Activated CD8-positive, alpha-beta memory T cell treated with anti-CD3 and anti-CD28 coated beads, Interleukin-2, amount 50 U/mL, for 4 hours (primary cell): ENCODE measurements at places on chromosomes 6 and 20.

- no peak for DNase-seq
These were observed 132.1 kb downstream of the JPH2 start for GRCh38 chr20:44054849-44055248.

- DNase-seq = no peak
These were observed 77.6 kb upstream of the FYN start for GRCh38 chr6:111950661-111951496.

DNA sequence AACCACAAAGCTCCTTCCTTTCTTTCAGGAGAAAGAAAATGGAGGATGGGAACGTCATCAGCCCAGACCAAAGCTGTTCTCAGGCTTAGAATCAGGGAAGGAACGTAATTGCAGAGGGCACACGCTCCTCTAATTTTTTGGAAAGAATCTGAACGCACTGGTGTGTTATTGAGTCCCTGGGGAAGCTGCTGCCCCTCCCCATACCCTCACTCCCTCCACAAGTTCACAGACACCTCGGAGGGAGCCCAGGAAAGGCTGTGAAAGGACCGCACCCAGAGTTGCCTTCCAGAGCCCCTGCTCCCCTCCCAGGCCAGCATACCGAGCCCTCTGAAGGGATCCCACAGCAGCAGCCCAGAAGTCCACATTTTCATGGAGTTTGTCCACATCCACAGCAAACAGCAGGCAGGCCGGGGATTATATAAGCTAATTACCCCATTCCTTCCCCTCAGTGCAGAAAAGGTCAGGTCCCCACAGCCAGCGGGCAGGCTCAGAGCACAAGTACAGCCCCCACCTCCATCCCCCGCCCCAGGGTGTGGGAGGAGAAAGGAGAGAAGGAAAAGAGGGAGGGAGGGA, 53.7 kb downstream of the ANKRD60 start:
- DNase-seq = no peak

DNA sequence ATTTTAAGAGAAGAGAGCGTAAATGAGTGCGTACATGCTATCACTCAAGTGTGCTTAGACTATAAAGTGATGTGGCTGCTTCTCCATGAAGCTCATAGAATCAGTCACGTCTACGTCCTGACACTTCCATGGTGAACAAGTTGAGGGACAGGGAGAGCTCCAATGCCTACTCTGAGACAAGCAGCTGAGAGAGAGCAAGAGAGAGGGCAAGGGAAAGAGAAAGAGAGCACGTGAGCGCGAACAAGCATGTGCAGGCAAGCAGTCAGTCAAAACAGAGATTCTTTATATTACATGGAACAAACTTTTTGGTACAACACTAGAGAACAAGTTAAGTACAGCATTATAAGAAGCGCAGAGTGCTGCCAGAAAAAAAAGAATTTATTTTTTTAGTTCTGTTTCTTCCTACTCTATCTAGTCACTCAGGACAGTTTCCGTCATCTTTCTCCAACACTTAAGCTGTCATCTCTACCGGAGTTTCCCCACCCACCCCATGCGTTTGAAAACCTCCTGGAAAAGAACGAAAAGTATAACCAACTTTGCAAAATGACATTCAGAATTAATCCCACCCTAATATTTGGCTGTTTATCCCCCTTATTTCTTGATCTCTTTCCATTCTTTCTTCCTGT, 61.8 kb downstream of the EPB41L2 start:
- DNase-seq = no peak

DNA sequence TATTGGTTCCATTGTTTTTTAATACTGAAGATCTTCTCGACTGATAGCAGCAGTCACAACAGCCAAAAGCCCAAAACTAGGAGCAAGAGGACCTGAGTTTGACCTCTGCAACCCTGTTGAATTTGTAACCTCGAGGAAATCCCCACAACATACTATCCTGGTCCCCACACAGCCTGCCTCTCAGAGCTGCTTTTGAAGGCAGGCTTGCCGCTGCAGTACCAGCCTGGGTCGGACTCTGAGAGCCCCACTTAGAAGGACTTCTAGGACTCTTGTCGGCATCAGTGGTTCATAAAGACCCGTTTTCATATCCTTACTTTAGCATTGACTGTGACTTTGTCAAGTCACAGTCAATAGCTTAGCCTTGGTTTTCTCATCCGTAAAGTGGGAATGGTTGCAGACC, 49.3 kb downstream of the EBF4 start:
- DNase-seq = no peak

DNA sequence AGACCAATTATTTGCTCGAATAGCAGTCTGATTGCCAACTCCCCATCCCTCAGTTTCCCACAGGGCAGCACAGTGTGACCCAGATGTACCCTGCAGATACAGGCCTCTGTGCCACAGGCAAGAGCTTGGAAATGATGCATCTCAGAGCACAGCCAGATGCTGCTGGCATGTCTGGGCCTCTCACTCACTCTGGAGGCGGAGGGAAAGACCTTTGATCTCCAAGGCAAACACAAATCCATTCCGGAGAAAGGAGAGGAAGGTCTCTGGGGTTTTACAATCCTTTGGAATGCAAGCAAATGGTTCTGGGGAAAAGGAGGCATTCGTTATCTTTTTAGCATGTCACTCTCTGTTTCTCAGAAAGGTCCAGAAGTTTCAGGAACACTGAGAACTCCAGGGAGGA, 74.2 kb downstream of the RIOK1 start:
- DNase-seq = no peak

DNA sequence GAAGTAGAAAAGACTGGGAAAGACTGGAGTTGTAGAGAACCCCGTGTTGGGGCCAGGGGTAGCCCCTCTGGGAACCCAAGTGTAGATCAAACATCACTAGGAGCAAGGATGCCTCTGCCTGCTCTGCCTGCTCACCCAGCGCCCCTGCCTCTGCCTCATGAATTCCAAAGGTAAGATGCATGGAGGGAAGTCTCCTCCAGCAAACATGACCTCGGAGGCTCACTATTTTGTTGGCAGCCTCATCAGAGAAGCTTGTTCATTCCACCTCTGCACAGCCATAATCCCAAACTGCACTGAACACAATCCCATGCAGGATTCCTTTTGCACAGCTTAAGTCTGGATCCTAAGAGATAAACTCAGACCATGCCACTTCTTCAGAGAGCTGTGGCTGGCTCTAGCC, 4.9 kb downstream of the FRS3 start:
- DNase-seq = no peak
